ENCODE measurements at places on chromosomes 12 and 14.

DNA sequence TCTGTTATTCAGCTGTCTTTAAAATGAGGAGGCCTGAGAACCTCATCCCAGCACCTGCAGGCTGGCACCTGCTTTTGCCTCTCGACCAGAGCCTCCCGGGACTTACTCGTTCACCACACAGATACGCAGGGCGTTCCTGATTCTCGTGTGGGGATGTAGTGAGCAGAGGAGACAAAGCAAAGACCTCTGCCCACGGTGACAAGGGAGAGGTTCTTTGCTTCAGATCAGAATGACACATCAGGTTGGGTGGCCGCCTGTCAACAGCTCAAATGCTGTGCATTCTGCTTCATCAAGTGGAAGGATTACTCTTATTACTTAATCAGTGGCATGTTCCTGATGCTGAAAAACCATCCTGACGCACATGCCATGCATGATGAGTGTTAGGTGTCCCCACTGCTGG lies 24.4 kb downstream of the DEGS2 start:
- no peak for DNase-seq

GRCh38 chr14:92093320-92093719 lies 13.1 kb downstream of the ATXN3 start:
- no peak for DNase-seq

GRCh38 chr12:50517421-50518048 lies 12.8 kb downstream of the DIP2B start:
- DNase-seq = peak; percentile 43

- DNase-seq = no peak
Observed at GRCh38 chr14:99234961-99235571, 36.9 kb downstream of the BCL11B start.

DNA sequence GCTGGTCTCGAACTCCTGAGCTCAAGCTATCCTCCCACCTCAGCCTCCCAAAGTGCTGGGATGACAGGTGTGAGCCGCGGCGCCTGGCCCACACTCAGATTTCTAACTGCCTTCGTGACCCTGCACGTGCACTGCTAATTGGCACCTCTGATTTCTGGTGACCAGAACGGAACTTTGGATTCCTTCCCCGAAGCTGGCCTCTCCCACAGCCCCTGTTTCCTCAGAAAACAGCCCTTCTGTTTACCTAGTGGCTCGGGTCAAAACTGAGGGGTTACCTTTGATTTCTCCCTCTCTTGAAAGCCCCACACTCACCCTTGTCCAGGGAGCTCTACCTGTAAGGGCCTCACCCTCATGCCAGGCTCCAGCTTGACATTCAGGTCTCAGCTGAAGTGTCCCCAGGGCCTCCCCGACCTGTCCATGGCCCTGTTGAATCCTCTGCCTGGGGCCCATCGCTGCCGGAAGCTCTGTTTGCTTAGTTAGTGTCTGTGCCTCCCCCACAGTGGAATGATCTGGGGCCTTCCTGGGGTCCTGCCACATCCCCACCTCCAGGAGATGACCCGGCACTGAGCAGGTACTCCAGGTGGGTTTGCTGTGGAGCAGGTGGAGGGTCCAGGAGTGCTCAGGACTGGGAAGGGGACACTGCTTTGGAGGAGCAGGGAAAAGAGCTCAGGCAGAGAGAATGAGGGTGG lies 24.4 kb upstream of the FAM181A start:
- no peak for DNase-seq

DNA sequence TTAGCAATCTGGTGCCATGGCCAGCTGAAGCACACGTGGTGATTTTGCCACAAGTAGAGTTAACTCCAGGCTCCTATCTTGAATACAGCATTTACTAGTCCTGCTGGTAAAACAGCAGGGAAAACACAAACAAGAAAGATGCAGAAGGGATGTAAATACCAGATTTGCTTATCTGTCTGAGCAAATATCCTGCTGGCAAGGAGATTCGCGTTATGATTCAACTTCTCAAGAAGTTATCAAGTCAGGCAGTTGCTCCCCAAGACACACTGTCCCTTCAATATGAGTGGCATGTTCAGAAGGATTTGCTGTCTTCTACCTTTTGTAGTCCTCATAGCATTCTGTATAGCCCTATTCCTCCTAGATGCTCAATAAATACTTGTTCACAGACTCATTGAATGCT lies 171.2 kb upstream of the EGLN3 start:
- no peak for DNase-seq

GRCh38 chr12:124509676-124510300 lies 57.6 kb downstream of the NCOR2 start:
- DNase-seq = peak; percentile 92

GRCh38 chr12:66819587-66819986 lies 140.7 kb upstream of the GRIP1 start:
- no peak for DNase-seq

GRCh38 chr12:52792185-52793029 lies 3.5 kb downstream of the KRT3 start:
- DNase-seq = no peak
